Naive B cell (primary cell): ENCODE measurements at places on chromosomes 5 and 9.

GRCh38 chr5:123605822-123606221, 93.8 kb downstream of the CSNK1G3 start:
- H3K27ac ChIP-seq, result no peak overlapping the region
- H3K4me1 ChIP-seq, result peaks cover 3% of the 10 kb centered on the region
- peaks cover 8% of the 10 kb centered on the region for H3K36me3 ChIP-seq
- no peak overlapping the region for H3K4me3 ChIP-seq

DNA sequence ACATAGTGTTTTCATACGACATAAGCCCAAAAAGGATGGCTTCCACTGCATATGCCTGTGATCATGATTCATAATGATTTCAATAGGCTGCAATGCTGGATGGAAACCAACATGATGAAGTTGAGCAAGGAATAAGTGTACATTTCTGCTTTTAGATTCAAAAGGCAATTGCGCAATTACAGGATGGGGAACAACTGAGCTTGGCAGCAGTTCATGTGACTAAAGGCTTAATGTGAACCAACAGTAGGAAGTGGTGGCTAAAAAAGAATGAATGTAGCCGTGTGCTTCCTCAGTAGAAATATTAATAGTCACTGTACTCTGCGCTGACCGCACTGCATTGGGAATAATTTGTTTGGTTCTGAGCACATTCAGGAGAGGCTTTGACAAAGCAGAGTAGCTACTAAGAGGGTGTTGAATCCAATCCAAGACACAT, 51.2 kb downstream of the SLC1A3 start:
- no peak for DNase-seq
- peaks cover 26% of the 10 kb centered on the region for H3K27me3 ChIP-seq
- H3K36me3 ChIP-seq, result no peaks in the 10 kb centered on the region
- no peak overlapping the region for H3K4me3 ChIP-seq

DNA sequence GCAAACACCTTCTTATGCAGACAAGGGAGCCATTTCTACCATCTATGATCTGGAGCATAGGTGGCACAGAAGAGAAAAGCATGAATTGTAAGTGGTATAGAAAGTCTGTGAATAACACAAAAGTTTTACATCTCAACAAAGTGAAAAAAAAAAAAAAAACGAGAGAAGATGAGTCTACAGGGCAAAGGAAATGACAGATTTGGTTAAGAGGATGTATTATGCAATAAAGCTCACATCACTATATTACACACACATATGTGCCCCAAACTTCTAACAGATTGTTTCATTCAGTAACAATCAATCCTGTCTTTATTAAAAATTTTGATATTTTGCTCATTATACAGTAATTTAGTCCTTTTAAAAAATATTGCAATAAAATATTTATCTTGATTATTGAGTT, 49.8 kb downstream of the CERT1 start:
- H3K4me3 ChIP-seq, result no peak overlapping the region
- peaks cover 58% of the 10 kb centered on the region for H3K4me1 ChIP-seq
- DNase-seq, result no peak
- no peaks in the 10 kb centered on the region for H3K27me3 ChIP-seq
- no peak overlapping the region for H3K27ac ChIP-seq

DNA sequence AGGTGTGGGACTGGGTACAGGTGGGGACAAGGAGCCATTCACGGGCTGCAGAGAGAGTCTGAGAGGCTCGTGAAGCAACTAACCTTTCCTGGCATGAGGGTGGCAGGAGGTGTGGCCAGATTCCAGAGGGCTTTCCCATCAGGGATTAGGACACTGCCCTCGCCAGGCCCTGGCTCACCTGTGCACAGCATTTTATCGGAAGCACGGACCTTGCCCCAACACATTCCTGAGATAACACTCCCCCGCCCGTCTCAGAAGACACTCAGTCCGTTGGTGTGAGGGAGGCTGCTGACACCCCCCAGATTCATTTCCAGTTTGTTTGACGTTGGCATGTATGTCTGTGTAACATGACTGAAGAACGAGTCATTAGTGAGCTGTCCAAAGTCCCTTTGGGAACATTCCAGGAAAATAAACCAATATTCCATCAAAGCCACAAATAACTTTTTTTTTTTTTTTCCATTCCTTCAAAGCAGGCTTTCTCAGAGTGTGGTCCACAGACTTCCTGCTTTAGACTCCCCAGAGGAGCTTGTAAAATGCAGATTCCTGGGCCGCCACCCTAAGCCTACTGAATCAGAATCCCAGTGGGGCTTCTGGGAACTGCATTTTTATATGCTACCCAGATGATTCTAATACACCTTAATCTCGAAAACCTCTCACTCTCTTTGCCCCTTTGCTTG, 23.4 kb downstream of the WWC1 start:
- H3K4me1 ChIP-seq, result no peaks in the 10 kb centered on the region
- no peaks in the 10 kb centered on the region for H3K36me3 ChIP-seq
- no peak for DNase-seq
- H3K4me3 ChIP-seq, result no peak overlapping the region

- H3K4me3 ChIP-seq, result no peak overlapping the region
- no peak overlapping the region for H3K27ac ChIP-seq
- H3K36me3 ChIP-seq, result no peaks in the 10 kb centered on the region
These were observed 3.0 kb upstream of the WNK2 start for GRCh38 chr9:93180938-93181337.

GRCh38 chr5:1648806-1649205, 125.0 kb upstream of the LPCAT1 start:
- no peak overlapping the region for H3K4me3 ChIP-seq
- no peak for DNase-seq
- H3K36me3 ChIP-seq, result no peaks in the 10 kb centered on the region
- peaks cover 59% of the 10 kb centered on the region for H3K27me3 ChIP-seq
- no peak overlapping the region for H3K27ac ChIP-seq

DNA sequence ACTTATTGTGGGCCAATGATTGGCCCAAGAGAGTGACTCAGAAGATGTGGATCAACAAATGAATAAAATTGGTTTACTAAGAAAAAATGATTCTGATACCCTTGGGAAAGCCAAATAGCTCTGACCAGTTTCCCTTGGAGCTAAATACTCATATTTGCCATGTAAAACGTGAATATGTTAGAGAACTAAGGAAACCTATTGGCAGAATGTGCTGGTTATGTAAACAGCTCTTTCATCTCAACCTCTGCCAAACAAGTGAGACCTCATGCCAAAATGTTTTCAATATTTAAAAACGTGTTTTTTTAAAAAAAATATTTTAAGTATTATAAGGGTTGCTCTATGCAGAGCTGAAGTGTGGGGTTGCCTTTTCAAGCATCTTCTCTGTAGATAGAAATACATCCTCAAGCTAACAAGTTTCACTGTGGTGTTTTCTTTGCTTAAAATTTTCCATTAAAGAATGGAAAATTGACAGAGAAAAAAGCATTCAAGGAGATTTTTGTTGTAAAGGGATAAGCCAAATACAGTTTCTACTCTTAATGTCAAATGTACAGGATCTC, 186.9 kb upstream of the TUT7 start:
- no peaks in the 10 kb centered on the region for H3K36me3 ChIP-seq
- no peaks in the 10 kb centered on the region for H3K27me3 ChIP-seq
- no peak overlapping the region for H3K4me3 ChIP-seq

DNA sequence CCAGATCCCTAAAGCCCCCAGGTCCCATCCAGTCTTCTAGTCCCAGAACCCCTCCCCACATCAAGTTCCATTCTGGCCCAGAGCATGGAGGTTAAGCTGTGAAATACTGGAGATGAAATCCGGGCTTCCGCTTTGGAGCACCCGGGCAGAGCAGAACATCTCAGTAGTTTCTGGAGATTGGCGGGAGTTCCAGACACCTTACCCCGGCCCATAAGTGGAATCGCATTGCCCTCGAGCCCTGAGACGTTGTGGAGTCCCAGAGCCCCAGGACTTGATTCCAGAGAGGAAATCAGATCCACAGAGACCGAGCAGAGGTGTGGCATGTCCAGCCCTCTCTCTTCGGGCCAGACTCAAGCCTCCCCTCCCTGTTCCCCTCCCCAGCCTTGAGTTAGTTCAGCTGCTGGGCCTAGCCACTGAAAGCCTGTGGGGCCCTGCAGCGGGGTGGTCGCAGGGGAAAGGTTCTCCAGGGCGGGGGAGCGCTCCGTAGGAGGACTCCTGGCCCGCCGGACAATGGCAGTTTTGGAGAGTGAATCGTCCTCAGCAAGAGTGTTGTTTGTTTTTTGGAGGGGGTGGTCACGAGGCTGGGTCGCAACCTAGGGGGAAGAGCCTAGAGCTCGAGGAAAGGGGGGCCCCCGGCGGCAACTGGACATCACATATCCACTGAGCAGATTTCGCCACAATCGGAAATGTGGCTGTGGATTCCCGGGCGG, 1.0 kb upstream of the PAX5 start:
- H3K27ac ChIP-seq, result peak overlapping the region; percentile 100
- H3K4me1 ChIP-seq, result peaks cover 72% of the 10 kb centered on the region
- peak overlapping the region; percentile 98 for H3K4me3 ChIP-seq
- H3K27me3 ChIP-seq, result no peaks in the 10 kb centered on the region
- peaks cover 10% of the 10 kb centered on the region for H3K36me3 ChIP-seq

DNA sequence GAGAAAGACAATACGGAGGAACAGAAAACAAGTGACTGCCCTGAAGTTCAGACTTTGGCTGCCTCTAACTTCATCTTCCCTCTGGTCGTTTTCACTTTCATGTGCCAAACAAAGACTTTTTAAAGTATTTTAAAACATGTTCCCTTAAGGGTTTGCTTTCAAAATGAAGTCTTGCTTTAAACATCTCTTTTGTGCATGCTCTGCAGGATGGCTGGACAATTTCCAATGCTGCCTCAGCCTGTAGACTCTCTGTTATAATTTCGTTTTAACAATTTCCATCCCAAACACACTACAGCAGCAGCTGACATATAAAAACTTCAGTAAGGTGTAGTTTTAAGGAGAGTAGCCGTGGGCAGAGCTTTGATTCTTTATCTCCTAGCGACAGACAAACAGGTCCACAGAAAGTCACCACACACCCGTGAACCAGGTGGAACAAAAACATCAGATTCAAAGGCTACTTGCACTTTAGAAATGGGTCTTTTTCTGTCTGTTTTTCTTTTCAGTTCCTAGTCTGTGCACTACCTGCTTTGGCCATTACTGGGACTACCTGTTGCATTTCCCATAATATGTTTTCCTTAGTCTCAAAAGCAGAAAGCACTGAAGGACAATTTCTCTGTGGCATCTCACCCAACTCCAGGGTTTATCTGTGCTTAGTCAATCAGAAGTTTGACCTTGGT, 308.9 kb downstream of the DTWD2 start:
- no peak overlapping the region for H3K4me3 ChIP-seq
- H3K4me1 ChIP-seq, result no peaks in the 10 kb centered on the region
- no peaks in the 10 kb centered on the region for H3K27me3 ChIP-seq
- no peak overlapping the region for H3K27ac ChIP-seq
- no peaks in the 10 kb centered on the region for H3K36me3 ChIP-seq
- no peak for DNase-seq

DNA sequence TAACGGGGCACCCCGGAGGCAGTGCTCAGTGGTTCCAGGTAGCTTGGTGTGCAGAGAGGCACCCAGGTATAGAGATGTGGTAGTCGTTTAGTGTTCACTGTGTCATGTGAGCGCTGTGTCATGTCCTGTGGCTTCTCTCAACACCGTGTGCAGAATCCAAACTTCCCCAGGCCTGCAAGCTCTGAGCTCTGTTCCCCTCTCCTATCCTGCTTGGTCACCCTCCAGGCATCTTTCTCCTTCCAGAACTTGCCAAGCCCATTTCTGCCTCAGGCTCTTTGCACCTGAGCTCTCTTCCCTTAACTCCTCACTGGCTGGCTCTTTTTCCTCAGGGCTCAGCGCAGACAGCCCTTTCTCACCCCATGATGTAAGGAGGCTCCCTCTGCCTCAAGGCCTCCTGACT, 64.8 kb downstream of the CARTPT start:
- H3K36me3 ChIP-seq, result peaks cover 3% of the 10 kb centered on the region
- peak overlapping the region; percentile 49 for H3K27ac ChIP-seq
- DNase-seq, result no peak
- H3K27me3 ChIP-seq, result peaks cover 18% of the 10 kb centered on the region

DNA sequence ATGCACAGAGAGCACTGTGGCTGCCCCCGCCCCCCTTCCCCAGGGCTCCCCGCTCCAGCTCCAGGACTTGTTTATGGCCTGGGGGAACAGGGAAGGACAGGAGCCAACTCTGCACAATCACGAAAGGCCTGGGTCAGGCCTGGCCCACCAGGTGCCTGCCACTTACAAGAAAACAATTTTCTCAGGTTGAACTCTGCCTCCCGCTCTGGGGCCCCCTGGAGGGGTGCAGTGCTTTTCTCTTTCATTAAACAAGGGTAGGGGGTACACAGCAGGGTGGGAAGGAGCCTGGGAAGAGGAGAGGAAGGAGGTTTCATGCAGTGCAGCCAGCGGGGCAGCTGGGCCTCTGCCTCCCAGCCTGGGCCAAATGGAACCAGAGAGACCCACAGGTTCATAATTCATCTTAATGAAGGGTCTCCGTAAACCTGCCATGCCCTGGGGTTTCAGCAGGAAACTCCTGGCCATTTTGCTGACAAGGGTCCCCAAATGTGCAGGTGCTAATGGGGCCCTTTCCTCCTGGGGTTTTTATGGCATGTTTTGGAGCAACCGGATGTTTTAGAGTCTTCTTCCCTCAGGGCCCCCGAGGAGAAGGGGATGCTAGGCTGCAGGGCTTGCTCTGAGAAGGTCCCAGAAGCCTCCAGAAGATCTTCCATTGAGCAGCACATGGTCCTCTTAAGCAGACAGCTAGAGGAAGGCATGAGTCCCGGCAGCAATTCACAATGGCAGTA, 219.8 kb downstream of the SLIT3 start:
- no peak overlapping the region for H3K27ac ChIP-seq
- no peak overlapping the region for H3K4me3 ChIP-seq
- H3K27me3 ChIP-seq, result no peaks in the 10 kb centered on the region
- H3K4me1 ChIP-seq, result no peaks in the 10 kb centered on the region

DNA sequence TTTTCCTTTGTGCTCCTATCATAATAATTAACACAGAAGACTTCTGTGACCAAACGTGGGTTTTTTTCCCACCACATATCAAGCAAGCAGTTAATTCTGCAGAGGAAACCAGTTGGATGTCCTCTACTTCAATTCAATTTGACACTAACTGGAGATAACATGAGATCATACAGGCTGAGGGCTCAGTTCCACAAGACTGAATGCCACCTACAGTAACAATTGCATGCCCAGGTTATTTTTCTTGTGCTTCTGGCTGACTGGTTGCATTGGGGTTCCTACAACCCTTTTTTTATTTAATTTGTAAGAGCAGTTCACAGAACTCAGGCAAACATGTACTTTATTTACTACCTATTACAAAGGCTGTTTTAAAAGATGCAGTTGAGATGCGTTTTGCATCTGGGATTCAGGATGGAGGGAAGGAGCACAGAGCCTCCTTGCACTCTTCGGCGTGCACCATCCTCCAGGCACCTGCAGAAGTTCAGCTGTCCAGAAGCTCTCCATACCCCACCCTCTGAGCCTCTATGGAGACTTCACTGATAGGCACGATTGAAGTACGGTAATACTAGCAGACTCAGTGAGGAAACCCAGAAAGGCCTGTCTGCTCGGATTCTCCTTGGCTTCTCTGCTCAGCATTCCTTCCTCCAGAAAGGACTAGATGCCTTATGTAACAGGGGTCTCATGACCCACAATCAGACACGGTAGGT, 425.2 kb upstream of the CDH9 start:
- H3K4me1 ChIP-seq, result no peaks in the 10 kb centered on the region
- no peaks in the 10 kb centered on the region for H3K36me3 ChIP-seq
- no peak overlapping the region for H3K4me3 ChIP-seq
- no peak overlapping the region for H3K27ac ChIP-seq
- H3K27me3 ChIP-seq, result no peaks in the 10 kb centered on the region

- peaks cover 6% of the 10 kb centered on the region for H3K4me1 ChIP-seq
- no peak overlapping the region for H3K27ac ChIP-seq
- no peaks in the 10 kb centered on the region for H3K36me3 ChIP-seq
- no peaks in the 10 kb centered on the region for H3K27me3 ChIP-seq
- DNase-seq, result no peak
These were observed 1.3 kb downstream of the LRRC26 start for GRCh38 chr9:137168573-137168903.

GRCh38 chr9:37528652-37529471, 43.1 kb downstream of the POLR1E start:
- DNase-seq, result peak; percentile 32
- peaks cover 15% of the 10 kb centered on the region for H3K4me1 ChIP-seq
- H3K27me3 ChIP-seq, result no peaks in the 10 kb centered on the region
- peak overlapping the region; percentile 60 for H3K4me3 ChIP-seq
- H3K36me3 ChIP-seq, result peaks cover 31% of the 10 kb centered on the region
- peak overlapping the region; percentile 89 for H3K27ac ChIP-seq
